ENCODE measurements at places on chromosomes 5 and 9.

- no peak for DNase-seq
Observed at GRCh38 chr9:26781906-26782305, 110.7 kb downstream of the CAAP1 start.

DNA sequence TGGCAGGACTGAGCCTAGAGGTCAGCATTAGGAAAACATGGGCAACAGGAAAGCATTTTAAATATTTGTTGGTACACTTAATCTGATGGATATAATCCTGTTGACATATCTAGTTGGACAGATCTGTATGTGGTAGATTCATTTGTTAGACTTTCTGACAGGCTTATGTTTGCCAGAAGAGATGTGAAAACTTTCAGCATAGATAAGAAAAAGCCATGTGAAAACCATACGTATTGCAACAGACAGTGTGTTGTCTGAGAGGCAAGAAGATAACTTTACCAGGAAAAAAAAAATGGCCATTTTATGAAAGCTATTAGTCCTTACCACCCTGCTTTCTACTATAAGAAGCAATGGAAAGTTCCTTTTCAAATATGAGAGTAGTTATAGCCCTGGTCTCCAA, 1902.2 kb upstream of the C9orf72 start:
- no peak for DNase-seq

- no peak for DNase-seq
Observed at GRCh38 chr9:106945727-106946660, 83.0 kb downstream of the ZNF462 start.

DNA sequence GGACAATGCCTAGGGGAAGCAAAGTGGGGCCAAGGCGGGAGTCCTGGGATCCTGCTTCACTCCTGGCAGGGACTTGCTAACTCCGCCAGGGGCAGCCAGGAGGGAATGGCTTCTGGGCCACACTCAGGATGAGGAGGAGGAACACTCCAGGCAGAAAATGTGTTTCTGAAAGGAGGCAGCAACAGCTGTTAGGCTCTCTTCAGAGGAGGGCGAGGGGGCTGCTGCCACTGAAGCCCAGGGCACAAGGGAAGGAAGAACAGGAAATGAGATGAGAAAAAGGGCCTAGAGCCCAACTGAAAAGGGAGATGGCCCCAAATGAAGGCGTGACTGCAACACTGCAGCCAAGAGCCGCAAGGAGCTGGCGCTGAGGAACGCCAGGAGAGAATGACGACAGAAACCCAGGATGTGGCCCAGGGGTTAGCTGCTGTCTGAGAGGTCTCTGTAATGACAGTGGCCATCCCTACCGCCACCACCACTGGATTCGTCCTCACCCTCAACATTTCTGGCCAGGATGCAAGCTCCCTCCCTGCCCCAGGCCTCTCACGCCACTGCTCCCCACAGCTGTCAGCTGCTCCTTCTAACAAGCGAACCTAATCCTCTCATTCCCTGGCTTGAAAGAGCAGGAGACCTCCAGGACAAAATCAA, 15.8 kb downstream of the PSMB7 start:
- DNase-seq, result no peak

DNA sequence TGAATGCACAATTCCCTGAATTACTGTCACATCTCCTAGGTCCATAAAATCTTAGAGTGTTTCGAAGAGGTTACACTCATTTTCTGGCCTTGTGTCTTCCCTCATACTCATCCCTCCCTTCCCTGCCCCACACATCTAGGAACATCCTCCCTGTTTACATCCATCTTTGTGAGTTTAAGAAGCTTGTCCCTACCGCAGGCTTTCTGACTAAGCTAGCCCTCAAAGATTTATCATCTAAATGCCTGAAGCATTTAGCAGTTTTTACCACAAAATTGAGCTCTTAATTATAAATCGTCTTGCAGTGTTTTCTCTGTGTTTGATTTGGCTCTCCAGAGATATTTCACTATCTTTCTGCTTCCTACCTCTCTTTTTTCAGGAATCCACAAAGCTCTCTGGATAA, 374.8 kb downstream of the KIAA0825 start:
- no peak for DNase-seq

DNA sequence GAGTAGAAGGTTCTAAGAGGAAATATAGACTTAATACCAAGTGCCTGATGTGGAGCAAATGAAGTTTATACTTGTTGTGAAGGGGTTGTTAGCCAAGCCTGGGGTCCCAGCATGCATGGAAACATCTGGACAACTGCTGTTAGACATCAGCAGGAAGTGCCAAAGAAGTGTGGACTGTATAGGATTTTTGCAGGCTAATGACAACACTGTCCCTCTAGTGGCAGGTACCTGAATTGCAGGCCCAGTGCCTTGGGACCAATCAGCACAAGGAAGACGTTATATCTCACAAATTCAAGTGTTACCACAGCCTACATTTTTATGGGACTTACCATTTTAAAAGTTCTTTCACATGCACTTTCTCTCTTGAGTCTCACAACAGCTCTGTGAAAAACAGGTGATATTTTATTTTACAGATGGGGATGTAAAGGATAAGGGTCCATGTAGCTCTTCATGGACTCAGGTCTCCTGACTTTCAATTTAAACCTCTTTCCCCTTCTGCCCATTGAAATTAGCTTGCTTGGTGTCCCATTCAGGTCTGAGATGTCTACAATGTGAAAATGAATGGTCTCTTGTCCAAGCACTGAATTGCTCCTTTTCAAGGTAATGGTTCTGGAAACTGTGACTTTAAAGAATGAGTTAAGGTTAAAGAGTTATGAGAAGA, 89.0 kb upstream of the MAP1B start:
- peak; percentile 23 for DNase-seq

DNA sequence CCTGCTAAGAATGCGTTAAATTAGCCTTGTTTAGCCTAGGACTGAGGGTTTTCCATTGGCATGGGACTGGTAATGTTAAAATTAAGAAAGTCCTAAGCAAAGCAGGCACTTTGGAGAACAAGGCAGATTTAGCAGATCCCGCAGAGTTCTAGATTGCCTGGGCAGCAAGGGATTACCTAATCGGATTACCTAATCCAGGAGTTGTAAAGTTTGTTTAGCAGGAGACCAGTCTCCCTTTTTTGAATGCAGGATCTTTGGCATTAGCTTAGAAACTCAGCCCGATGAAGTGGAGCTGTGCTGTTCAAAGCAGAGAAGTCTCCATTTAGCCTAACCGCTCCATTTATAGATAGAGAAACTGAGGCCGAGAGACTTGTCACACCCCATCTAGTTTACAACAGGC, 206.0 kb downstream of the DMRT2 start:
- no peak for DNase-seq

DNA sequence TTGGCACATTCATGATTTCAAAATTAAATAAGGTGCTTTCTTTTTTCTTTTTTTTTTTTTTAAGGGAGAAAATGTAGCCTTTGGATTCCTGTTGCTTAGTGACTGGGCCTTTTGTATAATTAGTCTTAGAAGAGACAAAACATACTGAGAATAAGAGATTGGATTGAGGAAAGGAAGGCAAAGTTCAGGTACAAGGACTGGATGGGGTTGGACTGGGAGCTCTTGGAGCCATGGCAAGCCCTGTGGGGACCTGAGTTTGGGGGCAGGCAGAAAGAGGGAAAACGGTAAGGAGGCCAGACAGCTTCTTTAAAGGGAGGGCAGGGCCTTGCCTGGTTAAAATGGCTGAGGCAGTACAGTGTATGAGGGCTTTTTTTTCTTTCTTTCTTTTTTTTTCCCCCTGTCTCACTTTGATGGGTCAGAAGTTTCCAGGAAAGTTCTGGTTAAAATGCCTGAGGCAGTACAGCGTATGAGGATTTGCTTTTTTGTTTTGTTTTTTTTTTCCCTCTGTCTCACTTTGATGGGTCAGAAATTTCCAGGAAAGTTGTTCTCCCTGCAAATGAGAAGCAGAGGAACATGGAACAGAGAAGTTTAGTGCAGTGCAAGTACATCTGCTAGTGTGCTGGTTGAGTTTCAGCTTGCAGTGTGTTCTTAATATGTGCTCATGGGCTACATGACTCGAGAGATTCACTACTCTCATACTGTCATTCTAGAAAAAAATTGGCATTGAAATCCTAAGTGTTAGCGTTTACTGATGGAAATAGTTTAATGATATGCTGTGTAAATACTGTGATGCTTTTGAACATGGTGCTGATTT, 16.8 kb downstream of the SNX18 start:
- no peak for DNase-seq

DNA sequence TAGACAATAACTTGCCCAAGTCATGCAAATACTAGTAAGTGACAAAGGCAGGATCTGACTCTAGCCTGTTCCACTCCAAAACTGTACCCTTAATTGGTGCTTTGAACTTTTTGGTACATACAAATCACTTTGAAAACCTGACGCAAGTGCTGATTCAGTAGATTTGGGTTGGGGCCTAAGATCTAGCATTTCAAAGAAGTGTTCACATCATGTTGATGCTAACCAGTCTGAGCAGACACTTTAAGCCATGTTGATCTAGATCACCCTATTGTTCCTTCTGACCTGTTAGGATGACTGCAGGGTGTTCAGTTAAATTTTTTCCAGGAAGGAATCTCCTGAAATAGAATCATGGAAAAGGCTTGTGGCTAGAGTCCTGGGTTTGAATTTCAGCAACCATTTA, 57.7 kb upstream of the CPEB4 start:
- no peak for DNase-seq

- DNase-seq, result no peak
Observed at GRCh38 chr5:93584596-93585040, 1.6 kb downstream of the NR2F1 start.

DNA sequence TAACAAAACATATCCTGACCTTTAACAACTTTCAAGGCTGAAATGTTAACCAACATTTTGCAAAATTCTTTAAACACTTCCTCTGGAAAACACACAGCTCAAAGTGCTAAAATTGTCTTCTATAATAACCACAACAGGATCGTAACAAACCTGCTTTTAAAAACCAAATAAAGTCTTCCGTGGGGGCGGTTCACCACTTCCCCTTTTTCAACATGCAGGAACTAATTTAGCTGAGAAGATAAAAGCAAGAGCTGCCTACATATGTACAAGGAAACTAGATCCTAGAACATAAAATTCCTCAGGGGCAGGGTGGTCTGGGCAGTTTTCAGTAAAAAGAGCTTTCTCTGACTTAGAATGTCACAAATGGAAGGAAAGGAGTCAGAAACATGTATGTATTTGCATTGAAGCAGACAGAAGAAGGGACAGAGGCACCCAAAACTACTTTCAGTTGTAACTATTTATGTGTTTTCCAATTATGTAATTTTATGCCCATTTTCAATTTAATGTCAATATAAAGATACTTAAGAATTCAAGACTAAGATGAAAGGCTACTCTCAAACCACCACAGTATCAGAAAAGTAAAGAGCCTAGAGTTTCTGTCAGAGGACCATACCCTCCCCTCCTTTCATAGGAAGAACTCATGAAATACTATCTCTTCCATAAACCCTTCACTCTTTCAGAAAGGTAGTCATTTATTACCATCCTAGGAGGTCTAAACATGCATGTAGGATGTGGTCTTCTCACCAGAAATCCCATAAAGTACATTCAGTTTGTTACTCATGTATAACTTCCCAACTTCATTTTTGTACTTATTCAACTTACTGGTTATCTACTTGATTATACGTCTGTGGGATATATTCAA, 185.9 kb upstream of the RASA1 start:
- no peak for DNase-seq

DNA sequence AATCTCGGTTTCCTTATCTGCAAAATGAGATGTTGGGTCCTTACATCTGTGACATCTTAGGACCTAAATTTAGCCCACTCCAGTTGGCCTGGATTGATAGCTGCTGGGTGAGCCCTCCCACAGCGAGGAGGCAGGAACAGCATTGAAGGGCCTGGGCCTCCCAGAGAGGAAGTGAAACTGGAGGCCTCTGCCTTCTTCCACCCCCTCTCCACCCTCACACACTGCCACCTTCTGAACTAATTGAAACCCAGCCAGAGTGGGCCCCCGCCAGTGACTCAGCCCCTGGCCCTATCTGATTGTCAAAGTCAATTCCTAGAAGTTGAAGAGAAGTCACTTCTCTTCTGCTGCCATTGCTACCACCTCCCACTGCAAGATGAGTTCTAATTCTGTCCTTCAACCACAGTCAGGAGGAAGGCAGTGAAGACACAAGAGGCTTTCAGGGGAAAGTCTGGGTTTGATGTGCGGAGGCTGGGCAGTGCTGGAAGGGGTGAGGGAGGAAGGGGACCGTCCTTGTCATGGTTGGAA, 55.2 kb upstream of the NEK6 start:
- DNase-seq, result peak; percentile 67

DNA sequence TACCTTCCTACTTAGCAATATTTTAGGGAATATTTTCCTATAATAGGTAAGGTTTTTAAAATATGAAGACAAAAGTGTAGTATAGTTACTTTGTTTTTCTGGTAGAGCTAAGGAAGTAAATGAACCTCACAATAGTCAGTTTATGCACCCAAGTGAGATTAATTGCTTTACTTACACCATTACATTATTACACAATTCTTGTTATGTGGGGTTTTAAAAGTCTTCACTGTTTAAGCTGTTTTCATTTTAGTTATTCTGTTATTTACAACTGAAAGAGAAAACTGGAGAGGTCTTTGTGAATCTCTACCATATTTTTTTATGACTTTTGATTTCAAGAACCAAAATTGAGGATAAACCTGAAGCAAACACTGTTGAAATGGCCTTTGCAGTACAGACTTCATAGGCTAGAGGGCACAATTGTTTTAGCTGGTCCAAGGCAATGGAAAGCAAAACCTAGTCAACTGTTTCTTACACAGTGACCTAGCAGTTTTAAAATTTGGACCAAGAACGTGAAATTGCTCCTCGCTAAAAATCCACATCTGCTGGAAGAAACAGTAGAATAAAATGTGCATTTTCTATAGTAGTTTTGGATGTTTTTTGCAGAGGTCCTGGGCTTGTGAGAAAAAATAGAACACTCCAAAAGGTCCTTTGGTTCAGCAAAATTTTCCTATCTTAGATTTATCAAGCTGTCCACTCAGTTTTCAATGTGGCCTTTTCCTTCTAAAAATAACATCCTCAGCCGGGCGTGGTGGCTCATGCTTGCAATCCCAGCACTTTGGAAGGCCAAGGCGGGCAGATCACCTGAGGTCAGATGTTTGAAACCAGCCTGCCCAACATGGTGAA, 66.4 kb upstream of the FER start:
- DNase-seq, result no peak

GRCh38 chr5:174273325-174273724, 227.8 kb downstream of the NSG2 start:
- DNase-seq, result no peak

DNA sequence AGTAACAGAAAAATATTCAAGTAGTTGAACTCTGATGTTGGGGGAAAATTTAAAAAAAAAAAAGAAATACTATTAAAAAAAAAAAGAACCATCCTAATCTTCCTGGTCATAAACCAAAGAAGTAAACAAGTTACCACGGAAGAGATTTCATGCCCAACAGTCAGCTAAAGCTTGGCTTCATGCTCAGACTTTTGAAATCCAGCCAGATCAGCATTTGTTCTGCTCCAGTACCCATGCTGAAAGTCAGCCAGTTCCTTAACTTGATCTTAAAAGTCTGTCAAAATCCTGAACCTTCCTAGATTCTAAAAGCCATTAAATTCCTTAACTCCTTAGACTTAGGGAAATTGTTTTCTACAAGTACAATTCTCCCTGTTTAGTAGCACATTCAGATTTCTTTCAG, 908.7 kb upstream of the CDH9 start:
- DNase-seq, result no peak

DNA sequence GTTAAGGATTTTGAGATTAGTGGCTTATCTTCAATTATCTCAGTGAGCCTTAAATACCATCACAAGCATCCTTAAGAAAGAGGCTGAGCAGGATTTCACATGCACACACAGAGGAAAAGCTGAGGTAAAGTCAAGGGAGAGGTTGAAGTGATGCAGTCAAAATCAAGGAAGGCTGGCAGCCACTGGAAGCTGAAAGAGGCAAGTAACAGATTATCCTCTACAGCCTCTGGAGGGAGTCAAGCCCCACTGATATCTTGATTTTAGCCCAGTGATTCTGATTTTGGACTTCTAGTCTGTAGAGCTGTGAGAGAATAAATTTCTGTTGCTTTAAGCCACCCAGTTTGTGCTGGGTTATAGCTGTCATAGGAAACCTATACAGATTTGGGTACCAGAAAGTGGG, 80.1 kb downstream of the ANKRD31 start:
- no peak for DNase-seq
